T-helper 2 cell (primary cell): ENCODE measurements at places on chromosomes 4 and X.

DNA sequence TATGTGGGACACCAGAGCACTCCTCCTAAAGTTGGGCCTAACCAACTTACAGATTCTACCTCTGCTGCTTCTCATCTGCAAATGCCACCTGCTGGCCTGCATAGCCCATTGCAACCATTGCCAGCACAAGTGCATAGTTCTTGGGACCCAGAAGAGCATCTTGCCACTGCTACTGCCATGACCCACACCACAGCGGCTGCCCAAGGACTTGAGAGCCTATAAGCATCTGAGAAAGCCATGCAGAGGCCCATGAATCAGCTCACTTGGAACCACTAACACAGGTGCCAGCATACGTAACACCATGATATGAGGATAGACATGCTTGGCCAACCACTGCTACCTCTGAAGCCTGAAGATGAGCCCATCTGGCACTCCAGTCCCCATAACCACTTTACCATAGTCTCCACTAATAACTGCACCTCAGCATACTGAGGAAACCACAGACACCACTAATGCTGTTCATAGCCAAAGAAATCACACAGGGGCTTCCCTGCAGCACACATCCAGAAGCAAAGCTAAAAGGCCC, 258.1 kb upstream of the AGTR2 start:
- DNase-seq: no peak

DNA sequence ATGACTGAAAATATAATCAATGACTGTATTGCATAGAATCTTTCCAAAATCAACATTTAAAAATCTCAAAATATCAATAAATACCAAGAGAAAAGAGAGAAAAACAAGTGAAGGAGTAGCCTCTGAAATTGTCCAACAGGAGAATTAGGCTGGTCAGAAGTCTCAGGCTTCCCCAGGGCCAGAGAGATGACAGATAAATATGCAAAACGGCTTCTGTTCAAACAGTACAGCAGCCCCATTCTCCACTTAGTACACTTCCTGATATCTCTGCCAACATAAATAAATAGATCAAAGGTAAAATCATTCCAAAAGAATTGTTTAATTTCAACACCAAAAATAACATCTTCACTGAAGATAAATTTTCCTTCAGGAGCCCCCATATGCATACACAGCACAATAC, 204.7 kb upstream of the GABRA2 start:
- no peak for DNase-seq

- DNase-seq: no peak
Observed at GRCh38 chr4:172899861-172900260, 268.8 kb upstream of the GALNT7 start.

GRCh38 chr4:37381040-37381668, 136.6 kb downstream of the NWD2 start:
- no peak for DNase-seq

GRCh38 chr4:26148927-26149326, 171.9 kb upstream of the RBPJ start:
- no peak for DNase-seq

DNA sequence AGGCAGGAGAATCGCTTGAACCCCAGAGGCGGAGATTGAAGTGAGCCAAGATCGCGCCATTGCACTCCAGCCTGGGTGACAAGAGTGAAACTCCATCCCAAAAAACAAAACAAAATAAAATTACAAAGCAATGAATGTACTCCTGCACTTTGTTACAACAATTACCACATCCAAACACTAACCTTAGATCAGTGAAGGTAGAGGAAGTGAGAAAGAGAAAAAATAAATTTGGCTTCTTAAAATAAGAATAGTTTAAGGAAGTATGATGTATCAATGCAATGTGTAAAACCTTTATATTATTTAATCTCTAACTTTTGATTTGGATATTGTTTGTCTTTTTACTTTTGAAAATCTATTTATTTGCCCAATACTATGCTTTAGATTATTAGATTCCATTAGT, 21.7 kb upstream of the CSN1S1 start:
- DNase-seq: no peak

- no peak for DNase-seq
Observed at GRCh38 chr4:142360657-142361056, 485.4 kb downstream of the INPP4B start.
